ENCODE measurements at places on chromosomes 2 and 18.

DNA sequence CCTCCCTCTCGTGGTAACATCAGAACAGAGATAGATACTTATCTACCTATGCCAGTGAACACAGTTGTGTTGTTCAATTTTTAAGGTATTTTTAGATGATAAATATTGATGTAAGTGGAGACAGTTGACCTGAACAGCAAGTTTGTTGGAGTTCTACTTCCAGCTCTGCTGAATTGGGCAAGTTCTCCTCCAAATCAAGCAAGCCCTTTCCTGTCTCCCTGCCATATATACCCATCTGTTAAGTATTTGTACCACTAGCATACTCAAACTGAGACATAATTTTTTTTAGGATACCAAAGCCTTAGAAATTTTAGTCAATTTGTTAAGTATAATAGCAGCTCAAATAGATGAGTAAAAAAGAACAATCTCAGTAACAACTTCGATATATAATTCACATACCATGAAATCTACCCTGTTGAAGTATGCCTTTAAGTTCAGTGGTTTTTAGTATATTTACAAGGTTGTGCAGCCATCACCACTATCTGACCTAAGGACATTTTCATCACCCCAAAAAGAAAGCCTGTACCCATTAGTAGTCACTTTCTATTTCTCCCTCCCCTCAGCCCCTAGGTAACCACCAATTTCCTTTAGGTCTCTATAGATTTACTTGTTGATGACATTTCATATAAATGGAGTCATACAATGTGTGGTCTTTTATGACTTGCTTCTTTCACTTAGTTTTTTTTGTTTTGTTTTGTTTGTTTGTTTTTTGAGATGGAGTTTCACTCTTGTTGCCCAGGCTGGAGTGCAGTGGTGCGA lies 61.8 kb downstream of the COX7A2L start:
- DNase-seq = no peak

- DNase-seq = no peak
Measured at GRCh38 chr2:200099256-200099655, 143.9 kb downstream of the MAIP1 start.

DNA sequence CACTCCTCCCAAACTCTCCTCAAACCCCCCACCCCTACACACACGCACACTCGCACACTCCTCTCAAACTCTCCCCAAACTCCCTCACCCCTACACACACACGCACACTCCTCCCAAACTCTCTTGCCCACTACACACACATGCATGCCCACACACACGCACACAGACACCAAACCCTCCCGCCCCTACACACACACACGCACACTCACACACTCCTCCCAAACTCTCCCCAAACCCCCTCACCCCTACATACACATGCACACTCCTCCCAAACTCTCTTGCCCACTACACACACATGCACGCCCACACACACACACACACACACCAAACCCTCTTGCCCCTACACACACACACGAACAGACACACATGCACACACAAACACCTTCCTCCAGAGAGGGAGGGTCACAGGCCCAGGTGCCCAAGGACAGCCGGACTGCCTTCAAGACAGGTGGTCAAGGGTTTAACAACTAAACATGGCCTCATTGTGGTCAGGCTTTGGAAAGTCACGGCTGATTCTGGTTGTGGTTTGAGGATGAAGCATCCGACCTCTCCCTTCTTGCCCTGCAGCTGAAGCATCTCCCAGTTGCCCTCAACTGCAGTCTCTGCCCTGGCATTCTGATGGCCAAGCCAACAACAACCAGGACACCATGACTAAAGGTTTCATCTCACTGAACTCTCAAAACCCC lies 72.3 kb upstream of the SNTG2 start:
- no peak for DNase-seq

DNA sequence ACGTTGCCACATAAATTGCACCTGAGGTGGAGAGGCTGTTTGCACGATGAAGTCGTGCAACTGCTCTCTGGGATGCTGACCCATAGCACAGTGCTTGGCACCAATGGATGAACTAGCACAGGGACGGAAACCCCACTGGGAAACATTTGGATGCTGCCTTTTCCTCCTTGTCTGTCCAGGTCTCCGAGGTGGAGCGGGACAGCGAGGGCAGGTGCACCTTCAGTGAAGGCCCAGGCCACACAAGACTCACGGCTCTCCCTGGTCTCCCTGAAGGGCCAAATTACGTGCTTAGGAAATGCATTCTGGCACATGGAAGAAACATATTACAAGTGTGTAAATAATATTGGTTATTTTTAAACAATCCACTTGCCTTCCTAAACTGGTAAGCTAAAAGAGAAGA lies 70.3 kb downstream of the TPO start:
- DNase-seq = no peak

DNA sequence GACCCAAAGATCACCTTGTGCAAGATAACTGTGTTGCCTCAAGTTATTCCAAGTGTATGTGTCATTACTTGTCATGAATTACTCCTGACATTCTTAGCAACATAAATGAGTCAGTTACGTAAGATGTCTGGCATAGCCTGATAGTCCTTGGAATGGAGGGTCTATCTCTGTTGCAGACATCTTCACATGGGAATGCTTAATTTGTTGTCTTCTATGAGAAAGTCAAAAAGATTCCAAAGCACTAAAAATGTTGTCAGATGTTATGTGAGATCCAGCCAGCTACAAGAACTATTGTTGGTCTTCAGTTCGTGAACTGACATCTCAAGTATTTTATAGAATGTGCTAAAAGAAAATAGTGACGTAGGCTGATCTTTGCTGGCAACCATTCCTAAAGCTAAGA lies 178.2 kb upstream of the RASGRP3 start:
- no peak for DNase-seq

- peak; percentile 72 for DNase-seq
Measured at GRCh38 chr2:84495539-84496146, 20.7 kb upstream of the DNAH6 start.

- no peak for DNase-seq
Measured at GRCh38 chr2:74599676-74600075, 45.2 kb downstream of the DOK1 start.

- no peak for DNase-seq
Measured at GRCh38 chr2:171365232-171365631, 68.6 kb downstream of the METTL8 start.

GRCh38 chr2:1802469-1803216 lies 58.3 kb upstream of the PXDN start:
- no peak for DNase-seq

- DNase-seq = no peak
Measured at GRCh38 chr2:153388246-153388645, 90.3 kb downstream of the RPRM start.

DNA sequence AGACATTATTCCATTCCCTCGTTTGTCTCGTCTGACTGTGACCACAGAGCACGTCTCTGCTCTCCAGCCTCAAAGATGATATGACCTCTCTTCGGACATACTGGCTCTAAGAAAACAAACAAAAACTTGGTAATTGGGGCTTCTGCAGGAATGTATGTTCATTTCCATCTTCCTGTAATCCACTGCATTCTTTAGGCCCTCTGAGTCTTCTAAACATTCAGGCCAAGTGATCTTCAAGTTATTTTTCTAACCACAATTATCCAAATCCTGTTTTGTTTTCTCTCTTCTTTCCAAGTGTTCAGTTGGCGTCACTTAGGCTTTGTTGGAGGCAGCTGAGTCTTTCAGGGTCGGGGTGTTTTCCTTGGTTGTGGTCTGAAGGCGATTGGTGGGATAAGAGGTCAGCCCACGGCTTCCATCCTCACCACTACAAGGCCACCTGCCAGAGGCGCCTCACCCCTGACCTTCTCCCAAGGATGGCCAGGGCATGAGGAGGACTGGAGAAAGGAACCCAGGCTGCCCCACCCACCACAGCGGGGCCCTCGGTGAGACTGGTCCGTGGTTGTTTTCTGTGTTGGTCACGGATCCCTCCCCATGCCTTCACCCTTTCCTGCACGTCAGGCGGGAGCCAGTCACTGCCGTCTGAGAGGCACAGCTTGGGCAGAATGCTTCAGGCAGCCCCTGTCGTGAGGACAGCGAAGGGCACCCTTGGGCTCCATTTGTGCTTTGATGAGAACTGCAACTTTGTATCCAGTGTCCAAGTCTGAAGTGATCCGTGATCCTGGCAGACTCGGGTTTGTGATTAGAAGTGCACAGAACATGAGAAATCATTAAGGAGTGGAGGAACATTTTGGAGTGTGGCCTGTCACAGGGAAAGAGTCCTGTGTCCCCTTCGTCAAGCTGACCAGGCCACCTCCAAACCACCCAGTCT lies 88.6 kb upstream of the FHL2 start:
- DNase-seq = no peak

GRCh38 chr2:230319211-230319862 lies 7.7 kb upstream of the SP140L start:
- peak; percentile 83 for DNase-seq

DNA sequence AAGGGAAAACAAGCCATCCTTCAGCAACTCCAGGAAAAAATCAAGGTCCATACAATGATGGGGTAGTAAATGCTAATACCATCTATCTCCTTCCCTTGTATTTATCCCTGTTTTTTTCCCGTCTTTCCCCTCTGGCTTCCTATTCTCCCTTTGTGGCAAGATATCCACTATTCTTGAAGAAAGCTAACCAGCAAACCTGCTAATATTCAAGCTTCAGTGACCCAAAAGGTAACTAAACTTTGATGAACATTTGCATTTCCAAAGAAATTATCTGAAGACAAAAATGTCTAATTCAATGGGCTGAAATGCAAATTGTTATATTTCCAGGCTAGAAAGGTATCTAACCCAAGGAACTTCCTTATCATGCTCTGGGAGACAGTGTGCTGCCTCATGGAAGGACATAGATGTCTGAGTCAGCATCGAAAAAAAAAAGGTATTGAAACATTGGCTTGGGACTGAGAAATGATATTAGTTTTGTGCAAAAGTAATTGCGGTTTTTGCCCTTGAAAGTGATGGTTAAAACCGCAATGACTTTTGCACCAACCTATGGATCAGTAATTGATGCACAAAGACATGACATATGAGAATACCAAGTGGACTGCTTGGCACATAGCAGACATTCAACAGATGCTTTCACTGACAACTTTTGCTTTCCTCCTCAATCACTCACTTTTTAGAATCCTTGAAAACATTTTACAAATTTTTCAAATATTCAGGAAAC lies 63.7 kb upstream of the HNMT start:
- no peak for DNase-seq

GRCh38 chr2:218229851-218230250 lies 12.9 kb downstream of the ARPC2 start:
- DNase-seq = no peak

Data from CD8-positive, alpha-beta memory T cell (primary cell).